ENCODE measurements at places on chromosomes 1 and 21.

DNA sequence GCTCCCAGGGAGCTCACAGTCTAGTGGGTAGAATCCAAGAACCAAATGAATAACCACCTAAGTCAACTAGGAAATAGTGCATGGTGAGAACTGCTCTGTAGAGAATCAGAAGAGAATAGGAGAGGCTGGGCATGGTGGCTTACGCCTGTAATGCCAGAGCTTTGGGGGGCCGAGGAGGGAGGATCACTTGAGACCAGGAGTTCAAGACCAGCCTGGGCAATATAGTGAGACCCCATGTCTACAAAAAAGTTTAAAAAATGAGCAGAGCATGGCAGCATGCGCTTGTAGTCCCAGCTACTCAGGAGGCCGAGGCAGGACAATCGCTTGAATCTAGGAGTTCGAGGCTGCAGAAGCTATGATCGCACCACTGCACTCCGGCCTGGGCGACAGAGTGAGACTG lies 122.3 kb upstream of the IRF2BP2 start:
- no peak for DNase-seq

- DNase-seq: no peak
Observed at GRCh38 chr1:27577504-27578188, 26.3 kb downstream of the AHDC1 start.

DNA sequence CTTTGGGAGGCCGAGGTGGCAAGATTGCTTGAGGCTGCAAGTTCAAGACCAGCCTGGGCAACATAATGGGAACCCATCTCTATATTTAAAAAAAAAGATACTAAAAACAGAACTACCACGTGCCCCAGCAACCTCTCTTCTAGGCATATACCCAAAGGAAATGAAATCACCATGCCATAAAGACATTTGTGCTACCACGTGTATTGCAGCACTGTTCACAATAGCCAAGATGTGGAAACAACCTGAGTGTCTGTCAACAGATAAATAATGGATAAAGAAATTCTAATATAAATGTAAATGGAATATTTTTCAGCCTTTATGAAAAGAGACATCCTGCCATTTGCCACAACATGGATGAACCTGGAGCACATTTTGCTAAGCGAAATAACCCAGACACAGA lies 128.6 kb downstream of the PCNX2 start:
- DNase-seq: no peak

DNA sequence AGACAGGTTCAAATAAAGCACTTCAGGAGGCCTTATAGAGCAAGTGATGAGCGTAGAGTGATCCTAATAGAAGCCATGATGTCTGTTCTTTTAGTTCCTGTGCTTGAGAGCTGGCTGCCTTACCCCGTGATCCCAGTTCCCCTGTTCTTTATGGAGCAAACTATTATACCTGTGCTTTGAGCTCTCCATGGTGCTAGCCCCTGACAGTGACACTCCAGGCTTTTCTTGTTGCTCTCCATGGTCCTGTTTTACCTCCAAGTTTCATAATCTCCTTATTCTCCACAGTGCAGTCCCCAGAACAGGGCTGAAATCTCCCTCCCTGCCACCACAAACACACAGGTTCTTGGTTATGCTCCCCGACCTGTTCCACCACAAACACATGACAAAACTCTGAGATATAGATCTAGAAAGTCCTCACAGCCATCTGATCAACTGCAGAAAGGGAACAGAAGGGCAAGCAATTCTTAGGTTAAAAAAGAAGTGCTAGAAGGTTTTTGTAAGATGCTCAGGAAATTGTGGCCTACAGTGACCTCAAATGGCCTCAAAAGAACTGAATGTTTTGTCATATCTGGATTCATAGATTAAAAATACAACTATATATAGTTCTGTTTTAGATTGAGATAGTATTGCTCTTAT lies 6.0 kb downstream of the CADM3 start:
- peak; percentile 42 for DNase-seq

DNA sequence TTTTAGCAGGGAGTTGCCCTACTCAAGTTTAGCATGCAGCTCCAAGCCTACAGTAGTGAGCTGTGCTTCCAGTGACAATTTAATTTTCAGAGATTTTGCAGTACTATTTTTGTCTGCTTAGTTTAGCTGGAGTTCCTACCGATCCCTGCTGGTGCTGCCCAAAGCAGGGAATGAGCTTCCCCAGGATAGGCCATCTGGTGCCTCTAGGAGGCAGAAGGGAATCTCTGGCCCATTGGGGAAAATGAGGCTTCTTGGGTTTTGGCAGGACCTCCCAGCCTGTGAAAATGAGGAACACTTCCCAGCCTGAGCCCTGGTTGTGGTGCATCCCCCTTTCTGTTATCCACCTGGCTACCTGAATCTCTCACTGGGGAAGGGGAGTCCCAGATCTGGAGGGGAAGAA lies 149.2 kb downstream of the RASAL2 start:
- DNase-seq: no peak

DNA sequence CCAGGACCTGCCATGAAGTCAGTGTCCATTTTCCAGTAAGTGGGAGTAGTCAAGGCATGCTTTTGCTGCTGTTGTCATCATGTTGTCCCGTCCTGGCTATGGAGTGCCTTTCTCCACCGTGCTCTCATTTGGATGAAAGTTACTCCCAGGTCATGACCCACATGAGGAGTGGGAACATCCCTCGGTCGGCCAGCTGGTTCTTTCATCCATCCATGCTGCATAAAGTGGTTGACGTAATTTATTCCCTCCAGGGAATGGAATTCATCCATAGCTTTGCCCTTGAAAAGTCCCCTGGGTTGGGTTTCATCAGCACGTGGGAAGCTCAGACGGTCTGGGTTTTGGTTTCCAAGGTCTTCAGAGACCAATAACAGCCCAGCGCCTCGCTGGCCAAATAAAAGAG lies 11.6 kb downstream of the PLA2G2A start:
- no peak for DNase-seq

- DNase-seq: no peak
Observed at GRCh38 chr1:94920061-94920460, 6.8 kb downstream of the CNN3 start.

GRCh38 chr1:24742090-24742938 lies 2.9 kb upstream of the CLIC4 start:
- DNase-seq: peak; percentile 81
